ENCODE measurements at places on chromosomes 3 and 15. TPM values are rescaled to one million over a fixed set of nuclear protein-coding genes. Genes with fewer than 3 reads are reported as not detected.

GRCh38 chr3:156236556-156237260 is 116.3 kb downstream of the KCNAB1 start:
- H3K4me3 ChIP-seq: no peak overlapping the region
- no peak overlapping the region for H3K27ac ChIP-seq
- peaks cover under 1% of the 10 kb centered on the region for H3K27me3 ChIP-seq
- DNase-seq: no peak
- no peaks in the 10 kb centered on the region for H3K36me3 ChIP-seq

- H3K4me1 ChIP-seq: peaks cover 15% of the 10 kb centered on the region
- no peaks in the 10 kb centered on the region for H3K27me3 ChIP-seq
- no peak for DNase-seq
- H3K36me3 ChIP-seq: no peaks in the 10 kb centered on the region
- H3K27ac ChIP-seq: no peak overlapping the region
These were observed 448.6 kb upstream of the GOLIM4 start for GRCh38 chr3:168544097-168544957.

- H3K4me1 ChIP-seq: peaks cover 51% of the 10 kb centered on the region
- DNase-seq: no peak
- no peak overlapping the region for H3K4me3 ChIP-seq
- H3K36me3 ChIP-seq: peaks cover 3% of the 10 kb centered on the region
These were observed 894.2 kb downstream of the ROBO1 start for GRCh38 chr3:78873641-78874040.

NEK10 gene
- 1.6 TPM for total RNA-seq

- H3K27me3 ChIP-seq: no peaks in the 10 kb centered on the region
- H3K4me1 ChIP-seq: peaks cover 51% of the 10 kb centered on the region
- H3K4me3 ChIP-seq: no peak overlapping the region
- no peak overlapping the region for H3K27ac ChIP-seq
- DNase-seq: no peak
These were observed 56.0 kb upstream of the HACD2 start for GRCh38 chr3:123640740-123641462.

- H3K4me3 ChIP-seq: no peak overlapping the region
- H3K27me3 ChIP-seq: no peaks in the 10 kb centered on the region
- H3K36me3 ChIP-seq: no peaks in the 10 kb centered on the region
- no peak for DNase-seq
- no peaks in the 10 kb centered on the region for H3K4me1 ChIP-seq
- H3K27ac ChIP-seq: no peak overlapping the region
These were observed 138.5 kb downstream of the RORA start for GRCh38 chr15:61090386-61091288.

DNA sequence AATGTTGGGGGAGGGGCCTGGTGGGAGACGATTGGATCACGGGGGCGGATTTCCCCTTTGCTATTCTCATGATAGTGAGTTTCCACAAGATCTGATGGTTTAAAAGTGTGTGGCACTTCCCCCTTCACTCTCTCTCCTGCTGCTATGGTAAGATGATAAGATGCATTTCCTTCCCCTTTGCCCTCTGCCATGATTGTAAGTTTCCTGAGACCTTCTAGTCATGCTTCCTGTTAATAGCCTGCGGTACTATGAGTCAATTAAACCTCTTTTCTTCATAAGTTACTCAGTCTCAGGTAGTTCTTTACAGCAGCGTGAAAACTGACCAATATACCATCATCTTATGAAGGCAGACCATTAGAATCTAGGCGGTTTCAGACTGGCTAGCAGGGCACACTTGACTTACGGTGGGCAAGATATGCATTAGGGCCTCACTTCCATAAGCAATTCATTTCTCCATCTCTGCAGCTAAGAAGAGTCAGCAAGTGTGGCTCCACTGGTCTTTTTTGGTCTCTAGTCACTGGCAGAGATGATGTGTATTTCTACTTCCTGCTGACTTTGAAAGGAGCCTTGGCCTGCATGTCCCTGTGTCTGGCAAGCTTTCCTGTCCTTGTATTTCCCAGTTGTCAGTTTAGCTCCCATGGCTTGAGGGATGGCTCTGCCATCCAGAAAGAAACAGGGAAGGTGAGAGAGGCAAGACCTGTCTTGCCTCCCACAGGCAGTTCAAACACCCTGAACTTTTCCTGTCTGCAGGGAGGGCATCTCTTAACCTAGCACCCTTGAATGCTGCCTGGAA is 109.0 kb upstream of the ADAMTS9 start:
- H3K27ac ChIP-seq: no peak overlapping the region
- no peaks in the 10 kb centered on the region for H3K36me3 ChIP-seq
- no peaks in the 10 kb centered on the region for H3K27me3 ChIP-seq

GOLGA6L10 gene
- 3.6 TPM for total RNA-seq

GRCh38 chr3:61354604-61355003 is 103.4 kb upstream of the FHIT start:
- no peak for DNase-seq
- peaks cover 25% of the 10 kb centered on the region for H3K4me1 ChIP-seq
- H3K4me3 ChIP-seq: no peak overlapping the region

Measured in neural crest cell (in vitro differentiated cells).